ENCODE measurements at places on chromosomes 3 and 15. TPM values are rescaled to one million over a fixed set of nuclear protein-coding genes. Genes with fewer than 3 reads are reported as not detected.

PCOLCE2 gene
- 13.6 TPM for total RNA-seq

CELSR3 gene
- total RNA-seq, result 1.5 TPM

NOX5 gene
- total RNA-seq, result 0.13 TPM

ONECUT1 gene
- total RNA-seq, result not detected

STXBP5L gene
- total RNA-seq, result not detected

ERICH6 gene
- not detected for total RNA-seq

SLC22A14 gene
- total RNA-seq, result 0.10 TPM

TM6SF1 gene
- 2.1 TPM for total RNA-seq

CACNA2D2 gene
- total RNA-seq, result 1.8 TPM

ECE2 gene
- total RNA-seq, result not detected

CLEC3B gene
- total RNA-seq, result 34.6 TPM

SLC9C1 gene
- not detected for total RNA-seq

APBA2 gene
- 1.6 TPM for total RNA-seq

EXOG gene
- total RNA-seq, result 3.8 TPM

GNAT1 gene
- not detected for total RNA-seq

MESP2 gene
- 0.45 TPM for total RNA-seq

PLA2G4E gene
- total RNA-seq, result 49.8 TPM

GPR27 gene
- total RNA-seq, result 2.0 TPM

HDC gene
- 0.10 TPM for total RNA-seq

ABI3BP gene
- 13.4 TPM for total RNA-seq

LARP6 gene
- total RNA-seq, result 22.3 TPM

CGGBP1 gene
- 34.2 TPM for total RNA-seq

TCTA gene
- 17.1 TPM for total RNA-seq

PLSCR2 gene
- total RNA-seq, result not detected

NPAP1 gene
- total RNA-seq, result not detected

KCNAB1 gene
- 1.6 TPM for total RNA-seq

Measured in lower leg skin (tissue), 4 donors.